ENCODE measurements at places on chromosomes 16 and 17.

DNA sequence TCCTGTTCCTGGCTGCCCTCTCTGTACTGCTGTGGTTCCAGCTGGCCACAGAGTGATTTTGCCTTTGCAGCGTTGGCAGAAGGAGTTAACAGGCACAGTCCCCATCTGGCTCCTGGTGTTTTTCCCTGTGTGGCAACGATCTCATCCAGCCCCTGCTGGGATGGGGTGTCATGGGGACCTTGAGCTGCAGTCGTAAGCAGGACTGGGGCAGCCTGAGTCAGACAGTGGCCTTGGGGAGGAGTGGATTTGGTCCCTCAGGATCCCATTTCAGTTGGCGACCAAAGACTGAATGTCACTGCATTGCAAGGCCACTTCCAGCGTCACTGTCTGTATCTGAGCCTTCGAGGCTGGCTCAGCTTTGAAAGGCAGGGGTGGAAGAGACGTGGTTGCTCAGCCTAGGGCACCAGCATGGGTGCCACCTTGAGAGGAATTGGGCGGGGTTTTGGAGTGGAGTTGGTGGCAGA is 11.9 kb downstream of the TMEM94 start:
- no peak for DNase-seq

DNA sequence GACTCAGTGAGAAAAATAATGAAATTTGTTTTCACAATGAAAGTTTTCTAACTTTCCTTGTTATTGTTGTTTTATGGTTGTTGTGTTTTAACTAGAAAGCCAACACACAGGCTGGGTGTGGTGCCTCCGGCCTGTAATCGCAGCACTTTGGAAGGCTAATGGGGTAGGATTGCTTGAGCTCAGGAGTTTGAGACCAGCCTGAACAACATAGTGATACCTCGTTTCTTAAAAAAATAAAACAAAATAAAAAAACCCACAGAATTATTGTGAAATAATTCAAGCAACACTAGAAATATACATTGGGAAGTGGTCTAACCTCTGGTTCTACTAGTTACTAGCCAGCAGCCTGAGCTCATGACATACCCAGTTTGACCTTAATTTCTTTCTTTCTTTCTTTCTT is 630 bp downstream of the MILR1 start:
- no peak for DNase-seq

- no peak for DNase-seq
Observed at GRCh38 chr17:77942112-77942988, 16.2 kb upstream of the TNRC6C start.

- DNase-seq, result no peak
Observed at GRCh38 chr17:6041246-6041645, 28.9 kb upstream of the WSCD1 start.

DNA sequence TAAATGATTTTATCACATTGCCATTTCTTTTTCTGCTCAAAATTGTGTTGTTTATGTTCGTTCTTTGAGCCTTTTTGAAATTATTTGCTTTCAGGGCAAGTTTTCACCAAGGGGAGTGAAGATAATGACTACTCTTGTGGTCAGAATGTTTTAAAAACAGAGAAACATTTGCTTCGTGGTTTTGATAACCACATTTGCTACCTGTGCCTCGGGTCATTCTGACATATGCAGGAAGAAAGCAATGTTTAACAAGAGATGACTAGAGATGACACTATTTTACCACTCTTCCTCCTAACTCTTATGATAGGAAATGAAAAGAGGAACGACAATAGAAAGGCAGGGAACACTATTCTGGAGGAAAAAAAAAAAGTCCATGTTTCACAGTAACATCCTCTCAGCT is 1496.5 kb upstream of the GOT2 start:
- DNase-seq, result no peak

DNA sequence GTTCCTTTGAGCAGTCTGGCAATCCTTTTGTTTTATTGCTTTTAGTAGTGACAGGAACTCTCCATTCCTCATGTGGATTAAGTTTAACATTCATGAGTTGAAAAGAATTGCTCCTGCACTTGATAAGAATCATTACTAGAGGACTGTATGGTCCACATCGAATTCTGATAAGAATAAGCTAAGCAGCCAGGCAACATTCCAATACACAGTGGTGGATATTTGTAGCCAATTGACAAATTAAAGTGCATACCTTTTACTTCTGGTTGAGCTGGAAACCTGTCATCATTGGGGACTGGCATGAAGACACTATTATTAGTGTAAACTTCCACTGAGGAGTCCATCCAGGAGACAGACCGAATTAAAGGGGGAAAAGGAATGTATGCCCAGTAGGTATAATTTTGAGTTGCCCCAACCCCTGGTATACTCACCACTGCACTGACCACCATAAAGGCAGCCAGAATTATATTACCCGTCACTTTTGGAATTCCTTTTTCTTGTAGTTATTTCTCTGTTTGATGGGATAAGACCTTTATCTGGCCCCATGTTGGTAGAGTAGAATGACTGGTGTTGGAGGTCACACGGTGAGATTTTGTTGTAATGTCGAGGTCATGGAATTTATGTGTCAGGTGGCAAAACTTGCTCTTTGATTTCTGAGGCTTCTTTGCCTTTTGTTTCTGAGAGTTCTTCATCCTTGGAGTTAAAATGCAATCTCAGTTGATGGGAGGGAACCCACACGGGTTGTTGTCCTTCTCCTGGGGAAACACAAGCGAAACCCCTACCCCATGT is 72.1 kb upstream of the ARL4D start:
- no peak for DNase-seq
